ENCODE measurements at places on chromosomes 6 and 20. TPM values are rescaled to one million over a fixed set of nuclear protein-coding genes. Genes with fewer than 3 reads are reported as not detected.

DNA sequence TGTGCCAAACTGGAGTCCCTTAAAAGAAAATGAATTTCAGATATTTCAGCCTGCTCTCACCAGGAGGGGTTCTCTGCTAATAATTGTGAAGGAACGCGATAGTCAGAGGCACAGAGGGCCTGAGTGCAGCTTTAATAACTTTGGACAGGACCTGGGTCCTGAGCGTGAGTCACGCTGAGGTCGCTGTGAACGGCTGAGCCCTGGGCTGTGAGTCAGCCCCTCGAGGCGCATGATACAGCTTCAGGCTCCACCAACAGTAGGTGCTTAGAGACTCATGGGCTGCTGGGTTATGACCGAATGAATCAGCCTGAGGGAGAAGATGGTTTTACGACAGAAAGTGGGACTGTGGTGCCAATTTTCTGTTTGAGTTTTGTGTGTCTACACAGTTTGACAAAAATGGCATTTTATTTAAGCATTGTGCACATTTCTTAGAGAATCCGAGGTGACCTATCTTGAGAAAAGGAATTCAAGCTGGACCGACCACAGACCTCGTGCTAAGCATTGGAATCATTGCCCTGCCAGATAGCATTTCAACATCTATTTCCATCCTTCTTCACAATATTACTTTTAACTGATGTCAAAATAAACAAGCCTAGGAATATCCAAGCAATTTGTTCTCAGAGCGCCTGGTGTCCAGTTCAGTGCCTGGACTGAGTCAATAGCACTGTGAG lies 183.0 kb downstream of the THBS2 start:
- DNase-seq: peak; percentile 95

GRCh38 chr6:62528894-62529526 lies 243.0 kb upstream of the KHDRBS2 start:
- no peak for DNase-seq

DNA sequence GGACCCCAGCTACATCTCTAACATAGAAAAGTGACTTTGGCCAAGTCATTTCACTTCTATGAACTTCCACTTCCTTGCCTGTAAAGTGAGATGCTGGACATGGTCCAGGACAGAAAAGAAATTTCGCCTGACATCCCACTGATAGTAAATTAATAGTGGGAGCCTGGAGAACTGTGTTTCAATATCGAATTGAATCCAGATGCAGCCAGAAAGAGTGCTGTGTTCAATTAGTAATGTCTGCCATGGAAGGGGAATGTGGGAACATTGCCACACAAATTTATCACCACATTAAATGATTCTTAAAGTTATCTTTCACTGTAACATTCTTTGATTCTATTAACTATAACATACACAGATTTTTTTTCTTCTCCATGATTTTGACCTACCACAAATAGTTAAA lies 255.0 kb downstream of the HACE1 start:
- DNase-seq: no peak

The IYD gene
- not detected for total RNA-seq

The SNAP25 gene
- 0.62 TPM for total RNA-seq

- DNase-seq: no peak
Measured at GRCh38 chr6:17390276-17390675, 3.1 kb upstream of the CAP2 start.

The PDE10A gene
- total RNA-seq: 10.7 TPM

The SLC17A2 gene
- total RNA-seq: not detected

DNA sequence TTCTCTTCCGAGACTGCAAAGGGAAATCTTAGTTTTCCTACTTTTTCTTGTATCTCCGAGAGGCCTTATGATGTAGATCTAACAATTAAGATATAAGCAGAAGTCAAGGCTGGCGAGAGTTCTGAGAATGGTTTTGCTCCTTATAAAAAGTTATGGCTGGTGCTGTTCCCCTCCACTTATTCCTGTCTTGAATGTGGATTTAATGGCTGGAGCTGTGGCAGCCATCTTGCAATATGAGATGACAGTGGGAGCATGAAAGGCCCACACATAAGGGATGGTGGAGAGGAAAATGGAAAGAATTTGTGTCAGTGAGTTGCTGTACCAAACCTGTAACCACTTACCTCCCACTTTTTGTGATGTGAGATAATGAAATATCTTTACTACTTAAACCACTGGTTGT lies 124.6 kb upstream of the SLC22A23 start:
- DNase-seq: no peak

DNA sequence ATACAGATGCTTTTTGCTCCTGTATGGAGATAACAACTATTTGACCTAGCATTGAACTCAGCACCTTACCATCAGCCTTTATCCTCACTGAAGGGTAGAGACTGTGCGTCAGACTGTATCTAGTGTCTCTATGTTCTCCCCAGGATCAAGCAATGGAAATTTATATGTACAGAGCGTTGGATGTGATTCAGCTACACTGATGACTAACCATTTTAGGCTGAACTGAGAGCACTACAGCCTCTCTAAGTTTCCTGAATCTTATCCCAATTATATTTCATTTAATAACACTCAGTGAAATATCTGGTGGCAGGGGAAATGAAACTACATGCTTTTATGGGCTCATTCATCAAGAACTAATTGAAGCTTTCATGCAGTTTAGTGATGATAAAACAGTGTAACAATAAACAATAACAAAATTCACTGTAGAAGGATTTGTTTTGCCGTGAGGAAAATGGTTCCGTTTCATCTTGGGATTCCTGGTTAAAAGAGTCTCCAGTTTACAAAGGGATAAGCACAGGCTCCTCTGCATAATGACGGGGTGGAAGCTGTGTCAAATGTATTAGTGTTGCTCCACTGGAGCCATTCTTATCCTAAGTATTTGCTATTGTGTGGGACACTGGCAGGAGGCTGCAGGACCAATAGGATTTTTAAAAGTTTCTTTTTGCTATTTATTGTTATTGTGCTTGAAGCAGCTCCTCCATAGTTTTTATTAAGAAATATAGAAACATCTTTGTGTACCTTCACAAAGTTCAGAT lies 567.6 kb upstream of the MMS22L start:
- no peak for DNase-seq

DNA sequence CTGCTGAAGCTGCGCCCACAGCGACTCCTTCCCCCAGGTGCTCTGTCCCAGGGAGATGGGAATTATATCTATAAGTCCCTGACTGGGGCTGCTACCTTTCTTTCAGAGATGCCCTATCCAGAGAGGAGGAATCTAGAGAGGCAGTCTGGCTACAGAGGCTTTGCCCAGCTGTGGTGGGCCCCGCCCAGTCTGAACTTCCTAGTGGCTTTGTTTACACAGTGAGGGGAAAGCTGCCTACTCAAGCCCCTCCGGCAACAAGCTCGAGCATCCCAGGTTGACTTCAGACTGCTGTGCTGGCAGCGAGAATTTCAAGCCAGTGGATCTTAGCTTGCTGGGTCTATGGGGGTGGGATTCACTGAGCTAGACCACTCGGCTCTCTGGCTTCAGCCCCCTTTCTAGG lies 152.5 kb upstream of the MAP3K7 start:
- DNase-seq: no peak

The QRSL1 gene
- total RNA-seq: 8.6 TPM

DNA sequence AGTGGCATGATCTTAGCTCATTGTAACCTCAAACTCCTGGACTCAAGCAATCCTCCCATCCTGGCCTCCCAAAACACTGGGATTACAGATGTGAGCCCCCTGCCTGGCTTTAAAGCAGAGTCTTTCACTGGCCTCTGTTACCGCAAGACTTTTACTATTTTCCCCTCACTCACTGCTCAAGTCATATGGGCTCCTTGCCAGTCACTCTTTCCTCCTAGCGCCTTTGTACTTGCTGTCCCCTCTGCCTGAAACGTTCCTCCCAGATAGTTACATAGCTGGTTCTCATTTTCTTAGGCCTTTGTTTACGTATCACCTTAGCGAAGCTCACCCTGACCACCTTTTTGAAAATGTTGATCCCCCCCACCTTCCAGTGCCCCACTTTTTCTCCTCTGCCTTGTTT lies 29.3 kb downstream of the RPRD1B start:
- no peak for DNase-seq

DNA sequence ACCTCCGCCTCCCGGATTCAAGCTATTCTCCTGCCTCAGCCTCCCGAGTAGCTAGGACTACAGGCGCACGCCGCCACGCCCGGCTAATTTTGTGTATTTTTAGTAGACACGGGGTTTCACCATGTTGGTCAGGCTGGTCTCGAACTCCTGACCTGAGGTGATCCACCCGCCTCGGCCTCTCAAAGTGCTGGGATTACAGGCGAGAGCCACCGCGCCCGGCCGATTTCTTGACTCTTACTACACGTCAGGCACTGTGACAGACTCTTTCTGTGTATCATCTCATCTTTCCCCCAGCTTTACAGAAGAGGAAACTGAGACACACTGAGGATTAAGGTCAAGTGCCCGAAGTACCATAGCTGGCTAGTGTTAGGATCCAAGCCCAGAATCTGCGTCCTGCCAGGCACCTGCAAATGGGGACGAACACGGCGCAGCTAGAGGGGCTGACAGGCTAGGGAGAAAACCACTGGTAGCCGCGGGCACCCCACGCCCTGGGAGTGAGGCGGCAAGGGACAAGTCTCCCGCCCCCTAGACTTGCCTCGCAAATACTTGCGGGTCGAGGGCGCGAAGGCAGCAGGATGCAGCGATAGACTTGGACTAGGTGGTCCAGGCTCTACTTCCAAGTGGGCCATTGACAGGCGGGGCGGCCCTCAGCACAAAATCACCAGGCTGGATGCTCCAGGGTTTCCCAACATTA lies 1.1 kb upstream of the TAF8 start:
- DNase-seq: peak; percentile 79

DNA sequence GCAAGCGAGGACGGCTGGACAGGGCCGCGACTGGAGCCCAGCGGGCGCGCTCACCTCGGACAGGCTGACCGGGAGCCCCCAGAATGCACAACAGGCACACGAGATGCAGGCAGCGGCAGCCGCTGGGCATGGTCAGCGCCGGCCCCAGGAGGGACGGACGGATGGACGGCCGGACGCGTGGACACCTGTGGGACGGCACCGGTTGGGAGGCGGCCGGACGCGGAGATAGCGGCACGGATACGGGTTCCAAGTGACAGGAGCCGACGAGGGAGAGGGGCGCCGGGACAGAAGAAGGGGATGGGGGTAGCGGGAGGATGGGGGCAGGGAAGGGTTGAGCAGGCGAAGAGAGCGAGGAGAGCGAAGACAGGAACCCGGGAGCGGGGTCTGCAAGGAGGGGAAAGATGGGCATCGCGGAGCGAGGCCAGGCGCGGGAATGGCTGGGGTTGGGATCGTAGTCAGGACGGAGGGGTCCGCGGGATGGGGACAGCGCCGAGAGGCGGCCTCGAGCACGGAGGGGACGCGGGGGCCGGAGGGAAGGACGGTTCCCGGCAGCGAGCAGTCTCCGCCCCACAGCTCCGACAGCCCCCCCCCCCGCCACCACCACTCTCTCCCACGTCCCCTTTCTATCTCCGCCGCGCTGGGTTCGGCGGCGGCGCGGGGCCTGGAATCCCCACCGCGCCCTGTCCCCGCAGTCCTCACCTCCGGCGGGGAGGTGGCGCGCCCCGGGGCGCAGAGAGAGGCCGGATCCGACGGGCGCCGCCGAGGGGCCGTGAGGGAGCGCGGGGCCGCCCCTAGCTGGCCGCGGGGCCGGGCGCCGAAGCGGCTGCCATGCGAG lies 435 bp downstream of the DLK2 start:
- DNase-seq: peak; percentile 97

- no peak for DNase-seq
Measured at GRCh38 chr20:38559764-38560163, 21.2 kb upstream of the ADIG start.

GRCh38 chr6:82521861-82522260 lies 158.2 kb downstream of the TPBG start:
- no peak for DNase-seq

The EYA2 gene
- 9.1 TPM for total RNA-seq

DNA sequence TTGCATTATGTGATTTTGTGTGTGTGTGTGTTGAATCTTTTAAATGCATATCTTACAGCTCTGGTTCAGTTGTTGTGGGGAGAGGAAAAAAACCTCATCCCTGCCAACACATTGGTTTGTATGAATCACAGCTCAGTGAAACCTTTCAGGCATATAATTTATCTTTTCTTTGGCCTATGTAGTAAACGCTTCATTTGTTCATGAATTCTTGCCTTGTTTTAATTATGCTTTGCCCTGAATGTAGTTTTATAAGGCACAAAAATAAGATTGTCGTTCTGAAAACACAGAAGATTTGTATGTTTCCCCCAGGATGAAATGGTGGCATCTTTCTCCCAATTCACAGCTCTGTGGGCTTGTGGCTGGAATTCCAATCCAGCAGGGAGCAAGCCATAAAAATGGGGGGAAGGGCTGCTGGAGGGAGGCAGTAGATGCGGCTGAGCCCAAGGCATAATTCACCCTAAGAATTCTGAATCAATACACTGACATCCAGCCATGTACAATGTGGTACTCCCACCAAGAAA lies 45.1 kb downstream of the BCAS1 start:
- DNase-seq: no peak

Data from posterior vena cava (tissue), 2 donors.